ENCODE measurements at places on chromosomes 1 and 21. TPM values are rescaled to one million over a fixed set of nuclear protein-coding genes. Genes with fewer than 3 reads are reported as not detected.

- H3K27me3 ChIP-seq: no peaks in the 10 kb centered on the region
- no peak overlapping the region for H3K4me3 ChIP-seq
- no peaks in the 10 kb centered on the region for H3K4me1 ChIP-seq
- no peak overlapping the region for H3K27ac ChIP-seq
Measured at GRCh38 chr1:89516055-89516454, 8.6 kb upstream of the LRRC8B start.

- peaks cover 15% of the 10 kb centered on the region for H3K4me1 ChIP-seq
- no peaks in the 10 kb centered on the region for H3K36me3 ChIP-seq
- H3K27ac ChIP-seq: no peak overlapping the region
- DNase-seq: no peak
- no peaks in the 10 kb centered on the region for H3K27me3 ChIP-seq
Measured at GRCh38 chr1:231629132-231629531, 2.5 kb downstream of the DISC1 start.

DNA sequence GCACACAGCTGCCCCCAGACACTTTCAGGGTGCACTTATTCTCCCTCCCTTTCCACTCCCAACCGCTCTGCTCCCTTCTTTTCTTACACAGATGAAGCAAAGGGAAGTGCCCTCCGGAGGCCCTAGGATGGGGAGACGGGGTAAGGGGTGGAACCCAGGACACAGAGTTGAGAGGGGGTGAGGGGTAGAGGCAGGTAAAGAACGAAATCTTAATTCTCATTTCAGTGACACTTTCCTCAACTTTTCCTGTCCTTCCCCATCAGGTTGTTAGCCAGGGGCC is 12.8 kb downstream of the PLEKHO1 start:
- peak overlapping the region; percentile 95 for H3K27ac ChIP-seq
- H3K36me3 ChIP-seq: no peaks in the 10 kb centered on the region
- DNase-seq: no peak
- peaks cover 17% of the 10 kb centered on the region for H3K4me1 ChIP-seq
- H3K4me3 ChIP-seq: peak overlapping the region; percentile 1

- H3K36me3 ChIP-seq: no peaks in the 10 kb centered on the region
- H3K4me1 ChIP-seq: no peaks in the 10 kb centered on the region
- H3K4me3 ChIP-seq: peak overlapping the region; percentile 10
- peak overlapping the region; percentile 36 for H3K27ac ChIP-seq
Measured at GRCh38 chr1:208988811-208989222, 594.7 kb upstream of the CAMK1G start.

DNA sequence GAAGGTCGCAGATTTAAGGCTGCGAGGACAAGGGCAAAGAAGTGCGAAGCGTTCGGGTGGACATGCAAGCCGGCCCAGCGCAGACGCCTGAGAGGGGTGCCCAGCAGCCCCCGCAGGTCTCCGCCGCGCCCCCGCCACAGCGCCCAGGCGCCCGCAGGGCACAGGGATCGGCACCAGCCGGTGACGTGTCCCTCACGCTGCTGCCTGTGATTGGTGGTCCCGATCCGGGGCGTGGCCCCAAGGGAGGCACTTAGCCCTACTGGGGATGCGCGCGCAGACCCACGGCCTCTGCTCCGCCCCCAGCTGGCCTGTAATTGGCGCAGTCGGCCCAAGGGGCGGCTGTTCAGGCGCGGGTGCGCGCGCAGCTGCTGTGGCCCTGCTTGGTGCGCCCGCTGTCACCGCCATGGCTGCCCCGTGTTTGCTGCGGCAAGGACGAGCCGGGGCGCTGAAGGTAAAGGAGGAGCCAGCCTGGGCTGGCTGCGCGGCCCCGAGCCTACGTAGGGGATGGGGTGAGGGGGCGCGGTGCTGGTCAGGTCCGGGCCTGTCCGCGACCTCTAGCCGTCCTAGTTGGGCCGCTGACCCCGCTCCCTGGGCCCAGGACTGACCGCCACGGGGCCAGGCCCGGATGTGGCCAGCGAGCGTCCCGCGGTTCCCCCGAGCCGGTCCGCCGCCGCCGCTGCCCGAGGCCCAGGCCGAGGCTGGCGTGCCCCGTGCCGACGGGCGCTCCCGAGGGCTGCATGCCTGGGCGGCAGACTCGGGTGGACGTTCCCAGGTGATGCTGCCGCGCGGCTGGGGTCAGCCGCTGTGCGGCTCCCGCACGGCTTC is at the start of gene NDUFV3:
Gene NDUFV3 (plus strand): TSS at position 379 of the 825 bp plus-strand sequence. CDS start 25 bp downstream, at position 404.
- no peaks in the 10 kb centered on the region for H3K27me3 ChIP-seq
- peak within 1 kb of the TSS; percentile 98 for H3K27ac ChIP-seq
- DNase-seq: peak; percentile 100
- H3K4me3 ChIP-seq: peak within 1 kb of the TSS; percentile 42
- peaks cover 3% of the 10 kb centered on the region for H3K4me1 ChIP-seq
- H3K36me3 ChIP-seq: no peaks in the 10 kb centered on the region

GRCh38 chr1:6757719-6758435 is 27.4 kb upstream of the CAMTA1 start:
- no peaks in the 10 kb centered on the region for H3K36me3 ChIP-seq
- no peak overlapping the region for H3K27ac ChIP-seq
- DNase-seq: no peak
- no peaks in the 10 kb centered on the region for H3K27me3 ChIP-seq
- no peaks in the 10 kb centered on the region for H3K4me1 ChIP-seq

DNA sequence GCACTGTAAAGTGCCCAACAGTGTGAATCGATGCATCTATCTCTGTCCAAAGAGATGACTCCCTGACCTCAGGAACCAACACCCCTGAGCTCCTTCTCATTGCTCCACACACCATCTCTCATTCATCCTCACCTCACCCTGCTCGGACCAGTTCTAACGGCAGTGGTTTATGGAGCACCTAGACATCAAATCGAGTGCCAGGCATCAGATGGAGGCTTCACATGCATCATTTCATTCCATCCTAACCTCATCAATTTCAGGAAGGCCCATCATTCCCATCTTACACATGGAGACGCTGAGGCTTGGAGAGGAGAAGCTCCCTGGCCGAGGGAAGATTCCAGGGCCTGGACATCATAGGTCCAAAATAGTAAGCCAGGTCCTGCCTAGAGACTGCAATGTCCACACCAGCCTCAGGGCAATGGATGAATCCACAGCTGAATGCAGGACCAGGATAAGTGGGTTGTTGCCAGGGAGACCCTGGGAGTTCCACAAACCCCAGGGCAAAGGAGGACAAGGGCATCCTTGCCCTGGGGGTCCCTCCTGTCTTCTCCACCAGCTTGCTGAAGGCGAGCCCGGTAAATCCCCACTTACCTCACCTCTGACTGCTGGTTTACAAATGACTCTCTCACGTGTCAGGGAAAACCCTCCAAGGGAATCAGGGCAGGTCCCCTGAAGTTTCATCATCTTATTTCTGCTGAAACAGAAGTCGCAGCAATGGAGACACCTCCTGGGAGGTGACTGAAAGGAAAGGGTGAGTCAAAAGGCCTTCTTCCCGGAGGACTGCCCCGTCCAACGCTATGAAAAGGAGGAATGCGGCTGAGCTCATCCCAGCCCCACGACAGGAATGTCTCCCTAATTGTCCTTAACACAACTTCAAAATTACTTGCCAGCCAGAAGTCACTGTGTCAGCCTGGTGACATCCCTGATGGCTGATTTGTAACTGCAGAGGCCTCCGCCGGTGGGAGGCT is 9.0 kb upstream of the IFFO2 start:
- no peak for DNase-seq
- no peaks in the 10 kb centered on the region for H3K36me3 ChIP-seq
- peaks cover 7% of the 10 kb centered on the region for H3K4me1 ChIP-seq
- H3K4me3 ChIP-seq: no peak overlapping the region

- no peaks in the 10 kb centered on the region for H3K27me3 ChIP-seq
- H3K4me1 ChIP-seq: no peaks in the 10 kb centered on the region
- peak; percentile 17 for DNase-seq
- H3K27ac ChIP-seq: no peak overlapping the region
Measured at GRCh38 chr21:44255511-44255981, 6.2 kb downstream of the DNMT3L start.

Gene EPRS1
- total RNA-seq: 66.3 TPM

Gene RIPPLY3
- total RNA-seq: 0.17 TPM

Gene EXTL1
- total RNA-seq: 0.17 TPM

Gene GPR153
- 6.9 TPM for total RNA-seq

Gene GJA5
- 6.0 TPM for total RNA-seq

Data from hepatocyte (in vitro differentiated cells).